Adrenal gland (tissue), 19 donors: ENCODE measurements at places on chromosomes 11 and 22.

DNA sequence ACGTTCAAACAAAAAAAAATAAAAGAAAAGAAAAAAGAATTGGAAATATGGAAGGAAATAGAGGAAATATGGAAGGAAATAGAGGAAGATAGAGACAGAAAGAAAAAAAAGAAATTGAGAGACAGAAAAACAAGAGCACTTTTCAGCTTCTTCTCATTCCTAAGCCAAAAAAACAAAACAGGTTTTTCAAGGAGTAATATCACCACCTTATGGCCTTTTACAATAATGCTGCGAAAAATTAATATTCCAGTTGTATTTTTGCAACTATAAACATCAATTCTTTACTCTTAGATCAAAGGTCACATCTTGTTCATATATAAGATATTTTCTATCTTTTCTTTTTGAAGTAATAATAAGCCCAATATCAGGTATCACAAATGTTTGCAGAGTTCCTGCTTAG is 328.3 kb downstream of the FAT3 start:
- H3K27ac ChIP-seq = no peak overlapping the region
- H3K4me3 ChIP-seq = no peak overlapping the region
- no peaks in the 10 kb centered on the region for H3K27me3 ChIP-seq
- no peak for DNase-seq
- no peaks in the 10 kb centered on the region for H3K4me1 ChIP-seq
- H3K36me3 ChIP-seq = no peaks in the 10 kb centered on the region

GRCh38 chr11:128734103-128734831 is 40.4 kb downstream of the FLI1 start:
- H3K27me3 ChIP-seq = no peaks in the 10 kb centered on the region
- no peak overlapping the region for H3K4me3 ChIP-seq
- H3K27ac ChIP-seq = no peak overlapping the region
- H3K4me1 ChIP-seq = peaks cover 25% of the 10 kb centered on the region
- H3K36me3 ChIP-seq = no peaks in the 10 kb centered on the region

GRCh38 chr11:111358038-111359001 is 20.8 kb downstream of the POU2AF1 start:
- no peak overlapping the region for H3K27ac ChIP-seq
- no peak for DNase-seq
- no peaks in the 10 kb centered on the region for H3K4me1 ChIP-seq
- H3K4me3 ChIP-seq = no peak overlapping the region

- peaks cover 3% of the 10 kb centered on the region for H3K27me3 ChIP-seq
- no peak overlapping the region for H3K27ac ChIP-seq
- no peaks in the 10 kb centered on the region for H3K36me3 ChIP-seq
- H3K4me1 ChIP-seq = no peaks in the 10 kb centered on the region
Observed at GRCh38 chr22:39943337-39943736, 16.9 kb upstream of the TMA7B start.

GRCh38 chr11:94988748-94989147 is 15.2 kb downstream of the KDM4D start:
- DNase-seq = no peak
- no peak overlapping the region for H3K4me3 ChIP-seq
- H3K27me3 ChIP-seq = no peaks in the 10 kb centered on the region

DNA sequence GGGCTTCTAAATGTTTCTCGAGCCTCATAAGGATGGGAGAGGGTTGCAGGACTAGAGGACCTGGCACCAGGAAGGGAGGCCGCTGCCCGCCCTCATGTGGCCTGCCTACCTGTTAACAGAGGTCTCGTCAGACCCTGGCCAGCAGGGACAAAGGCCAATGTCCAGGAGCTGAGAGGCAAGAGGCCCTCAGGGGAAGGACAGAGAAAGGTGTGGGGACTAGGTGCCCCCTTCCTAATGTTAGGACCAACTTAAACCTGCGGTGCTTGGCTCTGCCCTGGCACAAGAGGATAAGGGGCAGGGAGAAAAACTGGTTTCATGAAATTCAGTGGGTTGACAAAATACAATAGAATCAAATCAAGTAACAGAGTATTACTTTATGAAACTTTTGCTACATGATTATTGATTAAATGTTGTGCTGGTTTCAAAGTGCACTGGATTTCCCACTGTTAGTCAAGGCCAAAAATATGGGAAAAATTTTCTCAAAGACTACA is 20.0 kb upstream of the SYT12 start:
- DNase-seq = no peak
- no peaks in the 10 kb centered on the region for H3K4me1 ChIP-seq
- H3K4me3 ChIP-seq = no peak overlapping the region
- no peak overlapping the region for H3K27ac ChIP-seq
- H3K27me3 ChIP-seq = no peaks in the 10 kb centered on the region
